T-cell (primary cell): ENCODE measurements at places on chromosomes 1 and 21.

DNA sequence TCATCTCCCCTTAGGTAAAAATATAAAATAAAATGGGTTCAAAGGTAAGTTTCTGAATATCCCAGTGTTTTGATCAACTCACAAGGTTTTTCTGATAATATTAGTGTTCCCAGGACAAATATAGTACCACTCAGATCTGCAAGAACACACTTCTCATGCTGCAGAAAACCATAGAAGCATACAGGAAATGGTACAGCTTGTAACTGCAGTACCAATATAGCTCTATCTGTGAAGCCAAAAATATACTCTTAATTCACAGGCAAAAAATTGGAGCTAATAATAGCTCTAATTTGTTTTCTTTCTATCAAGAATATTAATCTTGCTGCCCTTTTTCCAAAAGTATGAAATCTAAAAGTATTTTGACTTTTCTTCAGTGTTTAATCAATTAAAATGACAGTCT lies 13.2 kb downstream of the VPS45 start:
- DNase-seq, result no peak

DNA sequence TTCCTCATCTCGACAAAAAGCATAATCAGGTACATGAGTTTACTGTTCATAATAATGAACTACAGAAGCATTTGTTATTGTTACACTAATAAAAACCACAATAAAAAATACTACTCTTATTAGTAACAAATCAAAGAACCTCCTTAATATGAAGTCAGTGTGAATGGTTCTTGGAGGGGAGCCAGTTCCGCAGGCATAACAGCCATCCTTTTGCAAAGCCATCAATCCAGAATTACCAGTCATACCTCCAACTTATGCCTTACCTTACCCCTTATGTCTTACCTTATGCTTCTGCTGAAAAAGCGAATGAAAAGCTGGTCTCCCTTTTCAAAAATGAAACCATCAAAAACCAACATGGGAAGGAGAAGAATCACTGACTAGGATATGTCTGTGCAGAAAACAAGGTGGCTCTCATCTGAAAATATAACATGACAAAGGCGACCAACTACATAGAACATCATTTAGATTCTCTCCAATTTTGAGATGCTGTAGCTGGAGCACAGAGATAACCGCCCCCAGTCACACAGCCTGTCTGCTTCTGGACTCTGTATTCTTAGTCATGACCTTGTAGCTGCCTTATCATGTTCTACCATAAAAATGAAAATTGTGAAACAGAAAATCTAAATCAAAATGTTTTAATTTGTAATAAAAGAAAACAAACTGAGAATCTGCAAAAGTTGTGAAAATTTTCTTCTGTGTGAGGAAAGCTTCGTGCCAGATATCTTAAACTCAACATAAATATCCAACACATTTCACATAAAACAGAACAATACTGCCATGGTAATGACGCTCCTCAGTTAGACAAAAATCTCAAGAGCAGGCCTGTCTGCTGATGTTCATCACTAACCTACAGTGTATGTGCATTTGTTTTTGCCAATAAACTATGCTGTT lies 438.2 kb downstream of the SMYD3 start:
- DNase-seq, result no peak

DNA sequence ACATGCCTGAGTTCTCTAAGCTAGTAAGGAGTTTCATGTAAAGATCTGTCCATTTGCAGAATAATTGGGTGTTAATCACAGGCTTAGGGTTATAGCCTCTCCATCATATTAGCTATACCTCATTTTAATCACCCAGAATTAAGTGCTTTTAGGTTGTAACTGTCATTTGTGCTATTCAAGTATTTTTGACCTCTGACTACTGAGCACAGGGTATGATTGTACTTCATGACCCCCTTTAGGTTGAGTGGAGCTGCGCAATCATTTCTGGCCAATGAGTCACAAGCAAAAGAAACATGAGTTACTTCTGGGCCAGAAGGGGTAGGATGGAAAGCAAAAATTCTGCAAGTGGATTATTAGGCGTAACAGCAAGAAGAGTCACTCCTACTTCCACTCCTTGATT lies 8.4 kb upstream of the SNX7 start:
- no peak for DNase-seq

DNA sequence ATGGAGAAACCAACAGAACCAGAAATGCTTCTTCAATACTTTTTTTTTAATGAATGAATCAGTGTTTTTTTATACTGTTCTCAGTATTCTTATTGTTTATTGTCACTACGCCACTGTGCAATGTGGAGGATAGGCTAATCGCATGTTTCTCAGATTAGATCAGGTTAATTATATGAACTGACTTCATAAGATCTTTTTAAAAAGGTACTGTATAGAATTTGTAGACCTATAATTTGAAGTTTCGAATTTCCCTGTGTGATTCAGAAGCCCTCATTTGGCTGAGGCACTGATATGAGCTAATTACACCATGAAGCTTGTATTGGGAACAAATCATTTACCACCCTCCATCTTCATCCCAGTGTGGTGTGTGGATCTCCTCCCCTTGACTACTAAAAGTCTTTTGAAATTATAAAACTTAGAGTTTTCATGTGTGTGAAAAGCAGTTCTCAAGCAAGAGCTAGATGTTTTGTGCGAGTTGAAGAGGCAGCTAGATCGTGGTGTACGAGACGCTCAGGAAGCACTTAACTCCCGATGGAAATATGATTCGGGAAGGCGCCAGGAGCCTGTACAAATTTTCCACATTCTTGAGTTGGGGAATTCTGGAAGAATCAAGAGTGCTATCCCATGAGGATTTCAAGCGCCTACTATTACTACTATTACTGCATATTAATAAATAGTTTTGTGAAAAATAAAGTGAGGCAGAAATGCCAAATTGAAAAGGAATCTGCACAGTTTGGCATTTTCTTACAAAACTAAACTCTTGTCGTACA lies 52.1 kb upstream of the KCNE2 start:
- no peak for DNase-seq

DNA sequence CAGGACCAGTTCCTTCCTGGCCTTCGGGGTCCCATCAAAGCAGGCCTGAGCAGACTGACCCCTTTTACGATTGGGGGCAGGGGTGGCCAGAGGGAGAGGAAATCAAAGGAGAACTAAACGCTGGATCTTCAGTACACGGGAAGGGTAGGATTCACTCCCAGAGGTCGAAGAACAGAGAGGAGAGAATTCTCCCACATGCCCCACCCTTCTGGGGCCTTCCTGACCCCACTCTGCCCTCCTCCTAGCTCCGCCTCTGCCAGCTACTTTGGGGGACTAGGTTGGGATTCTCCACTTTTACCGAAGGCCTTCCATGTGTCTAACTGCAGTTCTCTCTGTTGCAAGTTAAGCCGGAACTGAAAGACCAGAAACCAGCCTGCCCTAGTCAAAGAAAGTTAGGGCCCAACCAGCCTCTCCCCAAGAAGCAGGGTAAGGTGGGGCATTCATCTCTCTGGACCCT lies 654 bp upstream of the ARHGEF2 start:
- no peak for DNase-seq

GRCh38 chr21:35423709-35424108 lies 374.6 kb upstream of the RUNX1 start:
- DNase-seq, result no peak

GRCh38 chr21:10521091-10521598 lies at the start of gene TPTE:
TSS of gene TPTE (plus strand) at chr21:10521583. CDS start at chr21:10538724, 17,141 bp downstream.
- DNase-seq, result no peak

- DNase-seq, result no peak
Observed at GRCh38 chr1:56992318-56993125, 26.7 kb upstream of the C8B start.

- DNase-seq, result peak; percentile 37
Observed at GRCh38 chr1:59046730-59047157, 250.2 kb upstream of the FGGY start.

GRCh38 chr1:60108196-60108595 lies 34.6 kb upstream of the C1orf87 start:
- no peak for DNase-seq

DNA sequence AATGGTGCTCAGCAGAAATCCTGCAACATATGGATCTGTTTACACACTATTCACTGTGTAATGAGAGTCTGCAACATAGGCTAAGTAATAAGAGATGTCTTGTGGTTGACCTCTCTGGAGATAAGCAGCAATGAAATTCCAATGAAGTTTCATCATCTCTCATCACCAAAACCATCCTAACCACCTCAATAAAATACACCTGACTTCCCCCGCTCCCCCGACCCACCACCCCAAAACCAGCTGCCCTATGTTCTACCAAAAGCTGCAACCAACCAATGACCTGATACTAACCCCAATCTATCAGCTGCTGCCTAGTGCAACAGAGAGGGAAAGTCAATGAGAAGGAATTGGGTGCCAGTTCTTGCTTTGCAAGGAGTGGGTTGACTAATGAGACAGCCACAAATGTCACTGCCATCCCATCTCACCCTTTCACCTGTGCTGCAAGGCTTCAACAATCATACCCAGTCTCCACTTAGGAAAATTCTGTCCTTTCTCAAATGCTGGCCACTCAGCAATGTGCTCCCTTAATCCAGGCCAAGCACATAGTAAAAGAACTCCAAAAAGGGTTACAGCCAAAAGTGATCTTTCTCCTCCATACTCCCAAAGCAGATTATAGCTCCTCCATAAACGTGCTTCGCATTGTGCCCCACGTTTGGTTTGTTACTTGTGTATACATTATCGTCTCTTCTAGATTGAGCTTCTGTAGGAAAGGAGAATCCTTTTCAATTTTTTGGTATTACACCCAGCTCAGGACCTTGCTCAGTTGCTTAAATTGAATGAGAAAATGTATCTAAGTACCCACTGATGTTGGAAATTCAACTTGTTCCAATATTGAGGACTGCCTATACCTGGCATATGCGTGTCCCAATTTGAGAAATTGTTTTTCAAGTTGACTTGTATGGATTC lies 29.0 kb downstream of the MRPL39 start:
- no peak for DNase-seq

- no peak for DNase-seq
Observed at GRCh38 chr1:62335656-62336055, 16.4 kb upstream of the KANK4 start.

DNA sequence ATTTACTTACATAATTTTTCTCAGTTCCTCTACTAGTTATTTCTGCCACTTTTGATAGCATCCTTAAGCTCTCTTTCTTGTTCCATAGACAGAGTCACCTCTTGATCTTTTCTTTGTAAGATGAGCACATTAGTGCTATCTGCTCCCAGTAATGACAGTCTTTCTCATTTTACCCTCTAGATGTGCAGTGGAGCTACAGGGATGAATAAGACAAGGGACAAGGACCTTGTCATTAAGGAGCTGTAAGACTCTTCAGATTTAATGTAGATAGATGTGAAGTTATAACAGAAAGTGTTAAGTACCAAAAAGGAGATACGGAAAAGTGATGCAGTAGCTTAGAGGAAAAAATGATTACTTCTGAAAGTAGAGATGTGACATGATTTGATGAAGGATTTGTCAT lies 20.4 kb downstream of the SCP2 start:
- no peak for DNase-seq

GRCh38 chr1:171128463-171128862 lies 37.8 kb downstream of the FMO3 start:
- no peak for DNase-seq

- peak; percentile 68 for DNase-seq
Observed at GRCh38 chr1:207822602-207823451, 71.0 kb downstream of the CD46 start.

DNA sequence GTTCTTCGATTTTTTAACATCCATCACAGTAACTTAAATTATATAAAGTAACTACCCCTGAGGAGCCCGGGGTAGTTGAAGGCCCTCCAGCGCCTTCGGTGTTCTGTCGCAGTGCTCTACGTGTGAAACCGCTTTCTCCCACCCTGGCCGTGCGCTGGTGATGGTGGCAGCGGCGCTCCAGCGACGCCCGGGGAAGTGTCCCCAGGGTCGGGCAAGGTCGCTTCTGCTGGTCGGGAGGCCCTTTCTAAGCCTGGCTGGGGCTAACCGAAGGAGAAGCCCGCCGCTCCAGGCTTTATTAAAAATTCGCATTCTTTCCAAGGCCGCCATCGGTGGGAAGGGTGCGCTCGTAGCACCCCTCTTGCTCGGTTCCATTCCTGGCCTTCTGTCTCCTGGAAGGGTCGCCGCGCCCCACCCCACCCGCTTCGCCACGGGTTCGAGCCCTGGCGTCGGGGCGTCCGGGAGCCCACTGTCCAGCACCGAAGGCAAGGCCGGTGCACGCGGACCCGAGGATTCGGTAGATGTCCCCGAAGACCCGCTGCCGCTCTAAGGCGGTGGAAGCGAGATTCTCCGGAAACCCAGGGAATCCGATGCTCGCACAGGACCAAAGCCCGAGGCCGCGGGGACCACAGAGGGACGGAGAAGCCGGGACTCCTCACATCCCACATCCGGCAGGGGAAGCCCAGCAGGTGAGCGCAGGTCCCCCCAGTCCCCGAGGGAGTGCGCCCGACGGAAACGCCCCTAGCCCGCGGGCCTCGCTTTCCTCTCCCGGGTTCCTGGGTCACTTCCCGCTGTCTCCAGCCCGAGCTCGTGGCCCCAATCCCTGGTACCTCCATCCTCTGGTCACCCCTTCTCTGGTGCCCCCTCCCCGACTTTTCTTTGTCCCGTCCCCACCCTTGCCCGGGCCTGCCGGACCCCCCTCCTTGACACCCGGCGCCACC lies 685 bp upstream of the RIPPLY3 start:
- DNase-seq, result no peak

GRCh38 chr1:196655071-196655470 lies 3.2 kb downstream of the CFH start:
- no peak for DNase-seq

DNA sequence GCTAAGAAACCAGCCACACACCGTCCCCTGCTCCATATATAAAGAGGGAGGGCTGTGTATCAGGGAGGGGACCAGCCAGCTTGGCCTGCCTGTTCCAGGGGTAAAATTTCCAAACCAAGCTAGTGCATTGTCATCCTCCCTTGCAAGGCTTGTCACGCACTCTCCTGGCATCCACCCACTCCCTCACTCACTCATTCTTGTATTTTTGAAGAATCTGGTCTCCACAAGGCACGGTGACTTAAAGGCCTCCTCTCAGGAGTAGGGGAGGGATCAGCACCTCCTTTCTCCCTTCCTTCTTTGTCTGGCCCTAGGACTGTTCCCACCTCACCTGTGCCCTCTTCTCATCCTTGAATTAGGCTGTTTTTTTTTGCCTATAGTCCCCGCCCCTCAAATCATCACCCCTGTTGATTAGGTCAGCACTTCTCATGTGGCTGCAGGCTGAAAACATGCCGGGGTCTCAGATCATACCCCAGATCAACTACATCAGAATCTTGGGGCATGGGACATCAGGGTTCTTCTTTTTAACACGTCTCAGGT lies 5.0 kb downstream of the ABCA4 start:
- DNase-seq, result no peak

DNA sequence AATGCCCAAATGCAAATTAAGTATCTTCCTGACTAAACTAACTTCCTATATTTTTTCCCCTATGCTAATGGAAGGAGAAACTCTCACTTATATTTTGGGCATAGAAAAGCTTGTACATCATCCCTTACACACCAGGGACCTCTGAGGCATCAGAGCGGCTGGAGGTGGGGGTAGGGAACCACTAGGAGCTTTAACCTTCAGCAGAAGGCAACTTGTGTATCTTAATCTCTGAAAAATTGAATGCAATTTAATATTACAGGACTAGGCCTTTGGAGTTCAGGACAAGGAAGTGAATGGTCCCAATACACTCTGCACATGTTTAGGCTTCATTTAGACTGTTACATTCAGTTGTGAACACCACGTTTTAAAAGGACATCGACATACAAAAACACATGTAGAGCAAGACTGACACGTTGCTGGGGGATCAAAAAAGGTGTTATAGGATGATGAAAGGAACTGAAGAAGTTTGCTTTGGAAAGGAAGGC lies 85.9 kb downstream of the NAV1 start:
- no peak for DNase-seq

GRCh38 chr1:997993-998744 lies 1.7 kb downstream of the HES4 start:
- DNase-seq, result no peak

GRCh38 chr1:153742411-153743142 lies 14.7 kb downstream of the INTS3 start:
- DNase-seq, result no peak
